Activated CD4-positive, alpha-beta T cell treated with anti-CD3 and anti-CD28 coated beads for 24 hours (primary cell): ENCODE measurements at places on chromosomes 11 and 22.

GRCh38 chr22:40764763-40765441 is 54.2 kb downstream of the SLC25A17 start:
- no peak for DNase-seq

DNA sequence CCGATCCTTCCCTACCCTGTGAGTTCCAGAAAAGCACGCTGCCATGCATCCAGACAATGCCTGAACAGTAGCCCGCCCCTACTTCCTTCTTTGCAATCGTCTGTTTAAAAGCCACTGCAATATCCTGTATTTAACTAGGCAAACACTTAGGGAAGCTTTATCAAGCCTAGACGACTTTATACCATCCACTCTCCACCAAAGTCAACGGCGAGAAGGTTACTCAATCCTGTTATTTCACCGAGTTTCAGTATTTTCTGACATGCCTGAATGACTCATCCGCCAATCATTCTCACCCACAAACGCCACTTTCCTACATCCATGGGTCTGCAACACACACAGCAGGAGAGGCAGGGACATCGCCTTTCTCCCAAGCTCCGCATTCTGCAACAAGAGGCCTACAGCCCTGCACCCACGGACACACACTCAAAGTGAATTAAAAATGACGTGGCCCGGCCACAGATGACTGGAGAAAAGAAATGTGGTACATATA is 9.3 kb downstream of the CELSR1 start:
- no peak for DNase-seq

DNA sequence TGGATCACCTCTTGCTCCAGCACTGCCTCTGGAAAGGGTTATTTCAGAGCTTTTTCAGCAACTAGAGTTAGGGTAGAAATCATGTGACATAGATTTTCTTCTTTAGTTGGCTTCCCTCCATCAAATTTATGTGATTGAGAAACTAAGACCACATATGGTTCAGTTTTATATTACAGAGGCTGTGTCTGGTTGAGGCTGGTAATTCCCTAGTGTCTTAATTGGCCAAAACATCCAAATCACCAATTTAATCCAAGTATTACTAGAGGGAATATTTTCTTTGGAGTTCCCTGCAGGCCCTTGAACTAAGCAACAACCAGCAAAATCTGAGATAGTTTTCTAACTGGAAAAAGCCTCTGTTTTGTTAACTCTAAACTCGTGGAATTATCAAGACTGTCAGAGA is 136.3 kb downstream of the ARHGAP42 start:
- no peak for DNase-seq

GRCh38 chr11:44670794-44671193 is 56.0 kb upstream of the TSPAN18 start:
- no peak for DNase-seq

DNA sequence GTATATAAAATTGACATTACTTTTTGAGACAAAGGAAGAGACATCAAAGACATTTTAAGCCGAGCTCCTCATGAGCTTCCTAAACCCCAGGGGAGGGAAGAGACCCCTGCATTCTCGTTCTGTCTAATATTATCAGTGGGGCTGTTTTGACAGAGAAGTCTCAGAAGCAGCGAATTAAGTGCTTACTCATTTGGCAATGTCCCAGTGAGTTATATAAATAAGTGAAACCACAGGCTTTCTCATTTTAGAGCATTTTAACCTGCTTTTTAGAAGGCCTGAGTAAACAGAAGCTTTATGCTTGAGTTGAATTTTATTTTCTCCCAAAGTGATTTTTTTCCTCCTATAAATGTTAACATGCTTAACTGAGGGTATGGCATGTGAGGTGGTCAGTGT is 23.2 kb upstream of the C1QTNF4 start:
- DNase-seq, result no peak

DNA sequence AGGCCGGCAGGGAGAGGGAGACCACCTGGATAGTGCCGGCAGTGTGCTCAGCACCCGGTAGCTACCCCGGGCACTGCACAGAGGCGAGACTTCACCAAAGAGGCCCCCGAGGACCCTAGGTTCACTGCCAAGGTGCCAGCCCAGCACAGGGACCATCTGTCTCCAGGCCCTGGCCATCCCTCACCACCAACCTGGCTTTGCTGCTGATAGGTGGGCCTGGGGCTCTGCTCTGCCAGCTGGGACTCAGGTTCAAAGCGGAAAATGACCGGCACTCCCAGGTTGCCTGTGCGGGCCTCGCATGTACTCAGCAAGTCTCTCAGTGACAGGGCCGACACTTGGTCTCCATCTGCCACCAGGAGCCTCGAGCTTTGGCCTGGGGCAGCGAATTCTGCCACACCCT is 812.2 kb downstream of the BRD1 start:
- DNase-seq, result no peak

DNA sequence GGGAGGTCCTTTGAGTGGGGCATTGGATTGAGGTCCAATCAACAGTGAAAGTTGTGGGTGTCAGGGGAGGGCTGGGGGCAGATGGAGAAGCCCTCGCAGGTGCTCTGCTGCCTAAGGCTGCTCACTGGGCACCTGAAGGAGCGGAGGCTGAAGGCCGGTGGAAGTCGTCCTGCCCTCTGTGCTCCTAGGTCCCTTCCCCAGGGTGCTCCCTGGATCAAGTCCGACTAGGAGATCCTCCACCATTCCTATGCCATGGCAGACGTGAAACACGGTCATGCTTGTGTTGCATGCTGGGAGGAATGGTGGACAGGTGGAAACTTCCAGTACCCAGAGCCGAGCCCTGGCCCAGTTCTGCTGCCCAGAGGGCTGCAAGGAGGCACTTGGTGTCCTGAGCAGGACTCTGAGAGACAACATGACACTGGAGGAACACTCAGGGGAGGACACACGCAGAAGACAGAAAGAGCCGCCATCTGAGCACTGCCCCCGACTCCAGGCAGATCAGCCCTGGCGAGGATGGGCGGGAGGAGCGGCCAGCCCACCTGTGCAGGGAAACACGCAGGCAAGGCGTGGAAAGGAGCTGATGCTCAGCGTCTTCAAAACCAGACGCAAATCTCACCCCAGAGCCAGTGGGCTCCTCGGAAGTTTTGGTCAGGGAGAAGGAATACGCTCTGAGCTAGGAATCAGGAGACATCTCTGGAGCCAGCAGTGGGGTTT is 786.8 kb downstream of the BRD1 start:
- no peak for DNase-seq

DNA sequence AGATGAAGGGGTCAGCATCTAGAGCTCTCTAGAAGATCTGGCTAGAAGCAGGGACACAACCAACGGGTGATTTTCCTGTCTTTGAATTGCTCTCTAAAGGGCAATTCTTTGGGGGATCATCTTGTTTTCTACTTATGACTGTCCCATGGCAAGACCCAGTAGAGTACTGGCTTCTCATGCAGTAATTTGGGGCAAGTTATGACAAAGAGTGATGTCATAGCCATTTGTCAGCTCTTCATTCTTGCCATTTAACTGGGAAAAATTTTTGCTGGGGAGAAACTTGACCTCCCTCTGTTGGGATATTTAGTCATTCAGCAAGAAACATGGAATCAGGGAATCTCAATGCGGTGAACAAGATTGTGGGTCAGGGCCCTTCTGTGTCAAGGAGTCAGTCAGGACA is 80.4 kb downstream of the SLC1A2 start:
- DNase-seq, result no peak

DNA sequence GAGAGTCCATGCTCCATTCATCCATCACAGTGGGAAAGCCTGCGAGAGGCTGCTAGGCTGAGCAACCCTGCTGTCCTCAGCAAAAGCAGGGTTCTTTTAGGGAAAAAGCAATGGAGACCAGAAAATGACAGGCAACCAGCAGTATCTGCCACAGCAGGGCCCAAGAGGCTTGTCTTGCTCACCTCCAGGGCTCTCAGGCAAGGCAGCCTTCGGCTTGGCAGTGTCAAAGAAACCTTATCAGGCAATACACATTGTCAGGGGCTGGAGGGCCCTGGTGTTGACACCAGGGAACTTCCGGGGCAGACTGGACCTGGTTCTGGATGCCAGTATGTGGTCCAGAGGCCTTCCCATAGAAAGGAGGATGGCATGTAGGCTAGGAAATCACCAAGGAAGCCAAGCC is 10.2 kb upstream of the TLCD5 start:
- DNase-seq, result no peak

DNA sequence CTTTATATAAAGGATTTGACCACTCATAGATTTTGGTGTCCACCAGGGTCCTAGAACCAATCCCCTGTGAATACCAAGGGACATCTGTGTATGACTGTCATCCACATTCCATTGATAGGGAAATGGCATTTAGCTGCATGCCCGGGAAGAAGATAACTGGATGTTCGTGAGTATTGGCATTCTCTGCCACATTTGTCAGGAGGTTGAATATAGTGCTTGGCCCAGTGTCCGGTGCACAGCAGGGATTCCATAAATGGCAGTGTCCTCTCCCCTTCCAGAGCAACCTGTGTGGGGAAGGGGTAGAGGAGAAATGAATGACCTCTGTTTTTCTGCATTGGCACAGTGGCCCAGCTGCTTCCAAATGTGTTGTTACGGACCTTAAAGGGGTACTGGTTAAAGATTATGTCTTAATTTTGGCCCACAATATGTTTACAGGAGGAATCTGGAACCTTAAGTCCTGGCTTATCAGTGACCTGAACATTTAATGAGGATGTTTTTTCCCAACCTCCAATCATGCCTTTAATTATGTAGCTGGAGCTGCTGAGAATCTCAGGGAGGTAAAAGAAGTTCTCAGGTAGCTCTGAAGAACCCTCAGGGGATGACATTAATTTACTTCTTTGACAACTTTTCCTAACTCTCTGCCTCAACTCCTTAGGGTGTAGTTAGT is 33.6 kb upstream of the OR4B1 start:
- no peak for DNase-seq

GRCh38 chr11:729492-730074 is 17.7 kb upstream of the TALDO1 start:
- DNase-seq, result no peak

DNA sequence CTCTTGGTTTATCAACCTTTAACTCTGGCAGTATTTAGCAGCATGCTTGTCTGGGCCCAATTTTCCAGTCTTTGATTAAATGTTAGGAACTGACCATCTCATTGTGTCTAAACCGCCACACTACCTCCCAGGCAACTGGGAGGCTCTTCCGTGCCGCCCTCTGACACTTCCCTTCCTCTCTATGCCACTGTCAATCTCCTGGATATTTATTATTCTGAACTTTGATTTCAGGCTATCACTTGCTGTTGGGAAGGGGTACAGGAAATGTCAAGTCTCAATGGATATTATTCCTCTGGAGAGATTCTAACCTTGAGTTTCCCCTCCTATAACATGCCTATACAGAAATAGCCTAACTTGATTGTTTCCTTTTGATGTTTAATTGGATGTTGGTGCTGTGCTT is 222.9 kb upstream of the NARS2 start:
- no peak for DNase-seq

- DNase-seq, result no peak
Measured at GRCh38 chr22:39142088-39142680, 10.3 kb downstream of the CBX7 start.

- no peak for DNase-seq
Measured at GRCh38 chr11:96221244-96222070, 121.5 kb downstream of the MAML2 start.

GRCh38 chr22:37060801-37061610 is 9.5 kb downstream of the KCTD17 start:
- peak; percentile 34 for DNase-seq

DNA sequence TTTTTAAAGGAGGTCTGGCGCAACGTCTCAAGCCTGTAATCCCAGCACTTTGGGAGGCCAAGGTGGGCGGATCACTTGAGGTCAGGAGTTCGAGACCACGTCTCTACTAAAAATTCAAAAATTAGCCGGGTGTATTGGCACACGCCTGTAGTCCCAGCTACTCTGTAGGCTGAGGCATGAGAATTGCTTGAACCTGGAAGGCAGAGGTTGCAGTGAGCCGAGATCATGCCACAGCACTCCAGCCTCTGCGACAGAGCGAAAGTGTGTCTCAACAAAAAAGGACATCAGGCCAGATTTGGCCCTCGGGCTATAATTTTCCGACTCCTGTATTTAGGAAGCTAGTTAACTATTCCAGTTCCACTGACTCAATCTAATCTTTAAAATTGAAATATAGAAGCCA is 78.7 kb upstream of the SLC25A18 start:
- no peak for DNase-seq

DNA sequence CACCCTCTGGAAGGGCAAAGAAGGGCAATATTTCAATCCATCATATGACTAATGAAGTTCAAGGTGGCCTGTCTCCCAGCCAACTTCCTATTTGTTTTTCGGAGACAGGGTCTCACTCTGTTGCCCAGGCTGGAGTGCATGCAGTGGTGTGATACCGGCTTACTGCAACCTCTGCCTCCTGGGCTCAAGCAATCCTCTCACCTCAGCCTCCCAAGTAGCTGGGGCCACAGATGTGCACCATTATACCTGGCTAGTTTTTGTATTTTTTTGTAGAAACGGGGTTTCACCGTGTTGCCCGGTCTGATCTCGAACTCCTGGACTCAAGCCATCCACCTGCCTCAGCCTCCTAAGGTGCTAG is 13.4 kb downstream of the ABTB2 start:
- no peak for DNase-seq

- DNase-seq, result no peak
Measured at GRCh38 chr11:110468121-110468520, 38.4 kb downstream of the FDX1 start.

DNA sequence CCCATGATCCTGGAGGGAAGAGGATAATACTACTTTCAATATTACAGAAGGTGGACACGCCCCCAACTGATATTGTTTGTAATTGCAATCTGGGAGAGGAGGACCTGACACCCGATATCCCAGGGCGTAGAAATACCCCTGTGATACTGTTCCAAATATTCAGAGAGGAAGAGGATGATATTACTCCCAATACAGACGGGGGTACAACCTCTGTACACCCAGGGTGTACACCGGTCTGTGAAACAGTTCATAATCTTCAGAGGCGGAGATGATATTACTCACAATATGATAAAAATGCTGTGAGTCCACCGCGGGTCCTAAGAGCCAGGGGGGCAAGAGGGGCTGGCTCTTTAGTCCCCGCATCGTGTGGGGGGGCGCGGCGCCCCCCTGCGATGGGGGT is 57.2 kb upstream of the ALDH3B2 start:
- no peak for DNase-seq

DNA sequence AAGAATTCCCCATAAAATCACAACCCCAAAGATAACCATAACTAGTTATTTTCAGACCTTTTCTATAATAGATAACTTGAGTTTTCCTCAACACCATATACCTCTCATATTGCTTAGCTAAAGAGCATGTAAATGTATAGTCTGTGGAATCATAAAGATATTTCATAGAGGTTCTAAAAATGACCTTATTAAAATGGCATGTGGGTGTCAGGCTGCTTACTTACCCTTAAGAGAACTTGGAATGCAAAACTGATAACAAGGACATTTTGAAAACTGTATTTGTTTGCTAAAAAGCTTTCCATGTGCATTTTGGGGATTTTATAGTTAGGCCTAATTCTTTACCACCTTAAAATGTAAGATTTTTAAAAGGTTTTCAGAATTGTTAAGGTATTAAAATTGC is 4.7 kb downstream of the SIK2 start:
- DNase-seq, result no peak

GRCh38 chr22:19525116-19525660 is 978 bp upstream of the CLDN5 start:
- no peak for DNase-seq

GRCh38 chr11:117010808-117011540 is 87.3 kb downstream of the SIK3 start:
- DNase-seq, result no peak

- no peak for DNase-seq
Measured at GRCh38 chr11:119512369-119512768, 89.4 kb upstream of the THY1 start.
